ENCODE measurements at places on chromosomes 7 and 10.

DNA sequence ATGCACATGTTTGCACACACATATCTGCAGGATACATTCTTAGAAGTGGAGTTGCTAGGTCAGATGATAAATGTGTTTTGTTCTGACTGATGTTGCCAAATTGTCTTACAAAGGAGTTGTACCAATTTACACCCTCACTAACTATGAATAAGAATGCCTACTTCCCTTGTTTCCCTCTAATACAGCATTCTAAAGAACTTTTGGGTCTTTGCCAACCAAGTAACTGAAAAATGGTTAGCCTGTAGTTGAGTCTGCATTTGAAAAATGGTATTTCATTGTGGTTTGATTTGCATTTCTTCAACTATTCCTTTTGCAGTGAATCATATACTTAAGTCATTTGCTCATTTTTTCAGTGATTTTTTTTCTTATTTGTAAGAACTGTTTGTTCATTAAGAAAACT, 48.4 kb downstream of the TMEM26 start:
- no peak for DNase-seq

DNA sequence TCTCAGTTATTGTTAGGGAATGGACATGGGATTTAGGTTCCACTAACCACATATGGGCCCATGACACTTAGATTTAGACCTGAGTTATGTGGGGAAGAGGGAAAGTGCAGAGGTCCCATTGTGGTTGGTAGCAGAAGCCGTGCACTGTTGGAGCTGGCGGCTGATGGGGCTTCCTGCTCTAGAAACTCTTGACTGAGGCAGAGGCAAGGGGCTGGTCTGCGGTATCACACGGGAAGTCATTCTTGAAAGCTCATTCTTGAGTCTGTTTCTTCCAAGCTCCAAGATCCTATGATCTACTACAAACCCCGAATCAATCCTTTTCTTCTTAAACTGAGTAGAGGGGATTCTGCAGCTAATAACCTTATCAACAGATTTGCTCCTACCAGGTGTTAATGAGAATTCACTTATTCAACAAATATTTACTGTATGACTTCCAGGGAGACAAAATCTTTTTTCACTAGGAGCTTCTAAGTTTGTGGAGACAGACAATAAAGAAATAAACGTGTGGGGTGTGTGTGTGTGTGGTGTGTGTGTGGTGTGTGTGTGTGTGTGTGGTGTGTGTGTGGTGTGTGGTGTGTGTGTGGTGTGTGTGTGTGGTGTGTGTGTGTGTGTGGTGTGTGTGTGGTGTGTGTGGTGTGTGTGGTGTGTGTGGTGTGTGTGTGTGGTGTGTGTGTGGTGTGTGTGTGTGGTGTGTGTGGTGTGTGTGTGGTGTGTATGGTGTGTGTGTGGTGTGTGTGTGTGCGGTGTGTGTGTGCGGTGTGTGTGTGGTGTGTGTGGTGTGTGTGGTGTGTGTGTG, 57.1 kb downstream of the AOC1 start:
- DNase-seq = no peak

- DNase-seq = no peak
Observed at GRCh38 chr10:105679781-105680180, 1038.7 kb downstream of the SORCS3 start.

- no peak for DNase-seq
Observed at GRCh38 chr10:78269060-78269459, 235.4 kb downstream of the RPS24 start.

GRCh38 chr10:79063661-79064492, 4.9 kb upstream of the ZMIZ1 start:
- no peak for DNase-seq
